ENCODE measurements at places on chromosomes 6 and 20. TPM values are rescaled to one million over a fixed set of nuclear protein-coding genes. Genes with fewer than 3 reads are reported as not detected.

Gene SPATS1
- total RNA-seq, result not detected

Gene RAET1L
- not detected for total RNA-seq

Gene COX7A2
- total RNA-seq, result 911 TPM

Gene DEFB114
- total RNA-seq, result not detected

Gene GHRH
- total RNA-seq, result not detected

Gene HTR1E
- not detected for total RNA-seq

Gene NOTCH4
- total RNA-seq, result 22.5 TPM

Gene MAP3K5
- total RNA-seq, result 38.5 TPM

Gene FLRT3
- total RNA-seq, result 1.0 TPM

Gene TUBB2B
- 1.0 TPM for total RNA-seq

GRCh38 chr6:121600389-121601168 lies 165.1 kb downstream of the GJA1 start:
- DNase-seq, result no peak

- DNase-seq, result no peak
These were observed 158.7 kb upstream of the CENPW start for GRCh38 chr6:126181173-126181741.

- DNase-seq, result no peak
These were observed 37.9 kb downstream of the PREX1 start for GRCh38 chr20:48789781-48790472.

DNA sequence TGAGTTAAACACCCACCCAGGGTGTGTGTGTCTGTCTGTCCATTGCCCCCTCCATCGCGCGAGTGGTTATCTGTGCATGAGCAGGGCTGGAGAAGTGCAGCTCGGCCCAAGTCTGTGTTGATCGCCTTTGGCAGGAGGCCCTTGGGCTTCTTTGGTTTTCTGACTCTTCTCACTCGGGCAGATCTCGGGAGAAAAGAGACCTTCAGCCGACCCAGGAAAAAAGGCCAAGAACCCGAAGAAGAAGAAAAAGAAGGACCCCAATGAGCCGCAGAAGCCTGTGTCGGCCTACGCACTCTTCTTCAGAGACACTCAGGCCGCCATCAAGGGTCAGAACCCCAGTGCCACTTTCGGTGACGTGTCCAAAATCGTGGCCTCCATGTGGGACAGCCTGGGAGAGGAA lies 132.9 kb downstream of the JPH2 start:
- no peak for DNase-seq

GRCh38 chr20:11197851-11198250 lies 524.1 kb upstream of the JAG1 start:
- no peak for DNase-seq

DNA sequence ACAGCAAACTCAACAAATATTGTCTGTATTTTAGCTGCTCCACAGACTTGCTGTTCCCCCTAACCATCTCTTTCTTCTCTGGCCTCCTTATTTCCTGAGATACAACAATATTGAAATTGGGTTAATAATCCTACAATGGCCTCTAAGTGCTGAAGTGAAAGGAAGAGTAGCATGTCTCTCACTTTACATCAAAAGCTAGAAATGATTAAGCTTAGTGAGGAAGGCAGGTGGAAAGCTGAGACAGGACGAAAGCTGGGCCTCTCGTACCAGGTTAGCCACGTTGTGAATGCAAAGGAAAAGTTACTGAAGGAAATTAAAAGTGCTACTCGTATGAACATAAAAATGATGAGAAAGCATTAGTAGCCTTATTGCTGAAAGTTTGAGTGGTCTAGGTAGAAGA lies 63.8 kb downstream of the ELOVL5 start:
- DNase-seq, result no peak

DNA sequence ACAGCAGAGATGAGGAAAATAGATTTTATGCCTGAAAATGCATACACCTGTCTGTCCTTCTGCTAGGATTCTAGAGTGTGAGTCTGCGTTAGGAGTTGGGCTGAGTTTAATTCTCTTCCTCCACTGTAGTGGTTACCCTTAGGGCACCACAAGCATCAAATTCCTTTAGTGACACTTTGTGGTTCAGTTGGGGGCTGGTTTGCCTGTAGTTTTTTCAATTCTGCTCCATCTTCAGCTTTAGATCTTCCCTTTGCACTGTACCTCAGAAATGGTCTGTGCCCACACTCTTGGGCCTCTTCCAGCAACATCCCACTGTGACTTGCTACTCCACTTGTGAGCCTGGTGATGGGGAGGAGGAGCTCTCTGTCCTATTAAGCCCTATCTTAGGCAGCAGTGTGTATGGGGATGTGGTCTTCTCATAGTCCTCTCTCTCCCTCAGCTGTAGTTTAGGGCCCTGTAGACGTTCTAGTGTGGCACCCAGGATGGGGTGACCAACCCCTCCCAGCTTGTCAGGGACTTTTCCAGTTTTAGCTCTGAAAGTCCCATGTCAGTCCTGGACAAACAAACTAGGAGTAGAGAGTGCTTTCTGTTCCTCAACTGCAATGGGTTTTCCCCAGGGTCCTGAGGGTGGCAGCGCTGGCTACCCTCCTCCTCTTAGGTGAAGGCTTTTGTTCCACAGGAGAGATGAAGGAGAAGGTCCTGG lies 19.7 kb upstream of the OGFRL1 start:
- DNase-seq, result no peak

DNA sequence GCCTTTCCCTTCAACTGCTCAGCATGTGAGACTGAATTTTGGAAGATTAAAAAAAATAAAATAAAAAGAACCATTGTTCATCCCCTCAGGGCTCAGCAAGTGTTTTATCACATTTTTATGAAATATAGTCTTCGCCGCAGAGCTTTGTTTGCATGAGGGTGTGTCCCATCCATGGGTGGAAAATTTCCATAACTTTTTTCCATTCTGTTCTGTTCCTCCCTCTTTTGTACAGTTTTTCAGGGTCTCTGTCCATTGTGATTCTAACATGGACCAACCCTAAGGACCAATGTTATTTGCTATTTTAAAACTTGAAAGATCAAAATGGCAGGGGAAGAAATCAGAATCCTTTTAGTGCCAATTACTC lies 213.3 kb upstream of the SGK1 start:
- DNase-seq, result no peak

DNA sequence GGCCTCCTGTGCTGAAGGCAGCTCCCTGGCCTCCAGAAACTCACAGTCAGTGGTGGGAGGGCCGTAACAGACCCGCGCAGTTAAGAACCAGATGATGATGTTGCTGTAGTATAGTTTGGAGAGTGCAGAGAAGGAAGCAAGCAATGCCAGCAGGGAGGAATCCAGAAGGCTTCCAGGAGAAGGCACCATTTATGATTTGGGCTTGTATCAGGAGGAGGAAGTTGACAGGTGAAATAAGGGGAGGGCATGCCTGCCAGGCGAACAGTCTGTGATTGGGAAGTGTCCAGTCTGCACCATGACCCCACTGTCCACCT lies 13.3 kb upstream of the BAK1 start:
- no peak for DNase-seq

DNA sequence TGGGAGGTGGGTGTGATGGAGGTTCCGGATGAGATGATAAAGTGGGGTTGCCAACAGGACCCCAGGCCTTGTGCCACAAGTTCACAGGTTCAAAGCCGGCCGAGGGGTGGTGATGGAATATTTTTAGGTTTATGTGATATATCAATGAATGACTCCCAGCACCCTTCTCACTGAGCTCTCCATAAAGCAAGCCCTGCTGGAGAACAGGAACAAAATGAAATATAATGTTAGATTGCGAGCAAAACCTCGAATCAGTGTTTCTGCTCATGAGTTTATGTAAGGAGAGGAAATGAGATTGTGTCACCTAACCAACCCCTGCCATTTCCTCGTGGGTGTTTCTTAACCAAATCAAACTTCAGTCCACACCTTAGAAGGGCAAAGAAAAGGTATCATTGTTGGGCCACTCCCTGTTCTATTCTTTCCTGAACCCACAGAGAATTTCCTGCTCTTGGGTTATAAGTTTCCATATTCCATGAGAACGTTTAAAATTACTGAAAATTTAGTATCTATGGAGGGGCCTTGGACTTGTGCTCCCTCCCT lies 192.2 kb upstream of the EXOC2 start:
- no peak for DNase-seq

- DNase-seq, result no peak
These were observed 134.4 kb downstream of the OR2B2 start for GRCh38 chr6:27777614-27778355.

- DNase-seq, result no peak
These were observed 180.4 kb downstream of the ZDHHC14 start for GRCh38 chr6:157561414-157561790.

- peak; percentile 78 for DNase-seq
These were observed 45.9 kb downstream of the RIPOR3 start for GRCh38 chr20:50645253-50646068.

DNA sequence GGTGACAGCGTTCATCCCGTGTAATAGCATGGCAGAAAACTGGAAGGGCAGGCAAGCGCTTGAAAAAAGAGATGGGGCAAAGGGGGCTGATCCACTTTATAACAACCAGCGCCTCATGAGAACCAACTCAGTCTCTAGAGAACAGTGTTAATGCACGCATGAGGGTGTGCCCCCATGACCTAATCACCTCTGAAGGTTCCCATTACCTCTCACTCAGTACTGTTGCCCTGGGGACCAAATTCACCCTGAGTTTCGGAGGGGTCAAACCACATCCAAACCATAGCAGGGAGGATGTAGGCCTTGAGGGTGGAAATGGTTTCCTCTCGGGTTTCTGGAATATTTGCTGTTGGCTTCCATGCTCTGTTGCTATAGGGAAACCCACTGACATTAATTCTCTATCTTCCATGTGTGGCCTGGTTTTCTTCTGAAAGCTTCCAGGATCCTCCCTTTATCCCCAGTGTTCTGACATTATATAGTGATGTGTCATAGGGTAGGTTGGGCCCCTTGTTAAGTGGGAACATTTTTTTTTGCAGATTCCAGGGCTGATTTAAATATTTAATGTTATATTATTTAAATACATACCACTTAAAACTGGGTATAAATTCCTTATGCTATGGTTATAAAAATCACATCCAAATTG lies 65.2 kb downstream of the PPP1R14C start:
- no peak for DNase-seq

- no peak for DNase-seq
These were observed 1.5 kb upstream of the SLC26A8 start for GRCh38 chr6:36025932-36026327.
